Fibroblast of gingiva (primary cell): ENCODE measurements at places on chromosomes 6 and 20.

GRCh38 chr6:81172056-81172740 lies 580.3 kb downstream of the TENT5A start:
- peak; percentile 76 for DNase-seq

DNA sequence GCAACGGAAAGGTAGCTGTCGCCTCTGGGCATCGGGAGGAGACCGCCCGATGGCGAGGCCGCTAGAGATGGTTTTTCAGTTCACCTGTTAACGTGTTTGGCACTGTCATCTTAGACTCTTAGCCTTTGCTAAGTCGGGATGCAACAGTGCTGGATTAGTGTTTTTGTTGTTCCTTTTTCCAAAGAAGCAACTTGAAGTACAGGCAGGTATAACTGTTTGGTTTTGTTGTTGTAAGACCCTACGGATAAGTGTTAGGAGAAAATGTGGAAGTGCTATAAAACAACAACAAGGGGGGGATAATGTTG lies 723 bp downstream of the MANEA start:
- DNase-seq = no peak

GRCh38 chr20:60035-60918 lies 27.2 kb upstream of the DEFB125 start:
- DNase-seq = no peak

- no peak for DNase-seq
Observed at GRCh38 chr6:130431346-130431852, 65.6 kb downstream of the TMEM200A start.

GRCh38 chr6:24464253-24465038 lies 24.9 kb downstream of the GPLD1 start:
- DNase-seq = no peak

GRCh38 chr20:62668441-62669027 lies 26.2 kb downstream of the SLCO4A1 start:
- peak; percentile 64 for DNase-seq

DNA sequence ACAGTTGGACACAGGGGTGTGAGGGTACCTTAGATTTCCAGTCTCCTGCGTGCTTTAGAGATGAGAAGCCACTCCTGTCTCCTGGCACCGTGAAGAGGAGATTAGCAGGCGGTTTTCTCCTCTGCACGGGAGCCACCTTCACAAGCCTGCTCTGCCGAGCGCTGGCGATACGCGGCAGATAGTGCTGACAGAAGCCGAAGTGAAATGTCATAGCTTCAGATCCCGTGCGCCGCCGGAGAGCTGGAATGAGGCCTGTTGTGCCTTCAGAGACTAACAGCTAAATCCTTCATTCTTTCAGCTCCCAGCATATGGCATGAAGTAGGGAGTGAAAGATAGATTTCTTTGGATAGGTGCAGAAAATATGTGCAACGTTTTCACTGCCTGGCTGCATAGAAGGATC lies 371.0 kb downstream of the TAF4 start:
- no peak for DNase-seq
